CD8-positive, alpha-beta T cell (primary cell): ENCODE measurements at places on chromosomes 16 and 17. TPM values are rescaled to one million over a fixed set of nuclear protein-coding genes. Genes with fewer than 3 reads are reported as not detected.

SLC13A5 gene
- not detected for total RNA-seq

MT1M gene
- not detected for total RNA-seq

KRTAP9-4 gene
- total RNA-seq = not detected

ALDH3A1 gene
- total RNA-seq = not detected

OMG gene
- 0.41 TPM for total RNA-seq

STX4 gene
- 63.8 TPM for total RNA-seq

ALOX12B gene
- total RNA-seq = 0.68 TPM

DPEP3 gene
- 0.30 TPM for total RNA-seq

LHX1 gene
- not detected for total RNA-seq

BOLA2 gene
- 9.5 TPM for total RNA-seq

KRT25 gene
- total RNA-seq = not detected

ETV4 gene
- total RNA-seq = not detected

YBX2 gene
- not detected for total RNA-seq

OR1A1 gene
- not detected for total RNA-seq
